NCI-H1105 (cell line): ENCODE measurements at places on chromosomes 6 and 20.

- DNase-seq = peak; percentile 23
Measured at GRCh38 chr6:108113557-108114519, 39.3 kb upstream of the OSTM1 start.

DNA sequence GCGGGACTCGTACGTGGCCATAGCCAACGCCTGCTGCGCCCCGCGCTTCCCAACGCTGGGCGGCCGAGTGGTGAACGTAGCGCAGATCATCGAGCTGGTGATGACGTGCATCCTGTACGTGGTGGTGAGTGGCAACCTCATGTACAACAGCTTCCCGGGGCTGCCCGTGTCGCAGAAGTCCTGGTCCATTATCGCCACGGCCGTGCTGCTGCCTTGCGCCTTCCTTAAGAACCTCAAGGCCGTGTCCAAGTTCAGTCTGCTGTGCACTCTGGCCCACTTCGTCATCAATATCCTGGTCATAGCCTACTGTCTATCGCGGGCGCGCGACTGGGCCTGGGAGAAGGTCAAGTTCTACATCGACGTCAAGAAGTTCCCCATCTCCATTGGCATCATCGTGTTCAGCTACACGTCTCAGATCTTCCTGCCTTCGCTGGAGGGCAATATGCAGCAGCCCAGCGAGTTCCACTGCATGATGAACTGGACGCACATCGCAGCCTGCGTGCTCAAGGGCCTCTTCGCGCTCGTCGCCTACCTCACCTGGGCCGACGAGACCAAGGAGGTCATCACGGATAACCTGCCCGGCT lies 3.4 kb downstream of the SLC32A1 start:
- no peak for DNase-seq

DNA sequence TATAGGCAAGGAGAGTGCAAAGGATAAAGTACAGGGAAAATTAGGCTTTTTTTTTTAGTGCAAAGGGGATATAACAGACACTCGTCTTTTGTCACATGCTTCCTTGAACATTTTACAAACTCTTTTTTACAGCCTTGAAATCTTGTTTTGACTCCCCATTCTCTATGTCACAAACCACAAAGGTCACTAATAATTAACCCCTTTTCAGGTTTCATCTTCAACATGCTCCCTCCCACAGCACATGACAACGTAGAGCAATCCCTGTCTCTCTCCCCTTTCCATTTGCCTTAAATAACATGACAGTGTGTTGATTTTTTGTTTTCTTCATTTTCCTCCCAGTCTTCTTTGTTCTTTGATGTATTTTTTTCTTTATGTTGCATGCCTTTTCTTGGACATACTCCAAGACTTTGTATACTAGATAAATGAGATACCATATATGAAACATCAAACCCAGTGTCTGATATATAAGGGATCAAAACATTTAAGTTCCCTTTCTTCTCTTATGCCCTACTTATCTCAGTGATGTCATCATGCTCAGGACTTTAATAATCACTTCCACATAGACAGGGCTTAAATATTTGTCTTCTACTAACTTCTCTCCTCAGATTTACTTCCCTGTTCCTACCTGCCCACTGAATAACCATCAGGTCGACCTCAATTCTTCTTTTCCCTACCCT lies 378.7 kb upstream of the HSF2 start:
- no peak for DNase-seq

DNA sequence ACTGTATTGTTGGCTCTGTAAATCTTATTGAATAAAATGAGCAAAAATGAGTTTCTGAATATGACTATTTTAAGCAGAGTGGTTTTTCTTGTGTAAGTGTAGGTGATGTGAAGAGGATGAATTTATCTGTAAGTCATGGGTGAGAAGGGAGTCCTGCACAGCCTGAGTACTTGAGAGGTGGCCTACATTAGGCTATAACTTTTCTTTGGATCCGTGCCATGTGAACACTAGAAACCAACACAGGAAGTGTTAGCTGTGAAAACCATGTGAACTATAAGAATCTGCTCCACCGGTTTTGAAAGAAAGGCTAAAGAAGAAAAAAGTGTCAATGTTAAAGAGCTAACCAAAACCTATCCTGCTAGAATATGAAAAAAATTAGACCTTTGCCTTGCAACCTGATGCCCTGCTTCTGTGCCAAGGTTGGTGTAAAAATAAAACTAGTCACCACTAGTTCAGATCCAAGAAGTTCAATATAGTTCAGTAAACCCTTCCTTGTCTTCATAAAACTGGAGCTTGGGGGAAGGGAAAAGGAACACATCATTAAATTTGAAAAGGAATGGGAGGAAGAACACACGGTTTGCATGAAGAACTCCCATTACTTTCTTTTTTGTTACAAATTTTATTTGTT lies 21.3 kb downstream of the PLCB1 start:
- no peak for DNase-seq

GRCh38 chr6:160121558-160121957 lies at the start of gene SLC22A1:
SLC22A1 (plus strand) TSS chr6:160121815; CDS start chr6:160121936, 121 bp downstream.
- DNase-seq = no peak

DNA sequence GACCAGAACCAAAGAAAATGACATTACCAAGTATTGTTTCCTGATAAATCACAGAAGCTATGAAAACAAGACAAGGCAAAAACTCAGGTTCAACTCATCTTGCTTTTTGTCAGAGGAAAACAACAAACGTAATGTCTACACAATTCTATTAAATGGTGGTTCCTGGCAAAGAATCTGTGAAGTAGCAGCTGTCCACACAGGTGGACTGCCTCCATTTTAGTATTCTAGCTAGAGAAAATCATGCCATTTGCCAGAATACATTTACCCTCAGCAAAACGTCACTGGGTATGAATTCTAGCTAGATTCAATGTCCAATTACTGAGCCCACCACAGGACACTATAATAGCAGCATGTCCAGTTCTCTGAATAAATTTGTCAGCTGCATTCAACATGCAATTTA lies 125.4 kb downstream of the ADGRB3 start:
- no peak for DNase-seq

GRCh38 chr20:4805663-4806449 lies 84.1 kb downstream of the PRND start:
- no peak for DNase-seq

- DNase-seq = no peak
Measured at GRCh38 chr6:37802810-37803209, 16.7 kb upstream of the ZFAND3 start.

DNA sequence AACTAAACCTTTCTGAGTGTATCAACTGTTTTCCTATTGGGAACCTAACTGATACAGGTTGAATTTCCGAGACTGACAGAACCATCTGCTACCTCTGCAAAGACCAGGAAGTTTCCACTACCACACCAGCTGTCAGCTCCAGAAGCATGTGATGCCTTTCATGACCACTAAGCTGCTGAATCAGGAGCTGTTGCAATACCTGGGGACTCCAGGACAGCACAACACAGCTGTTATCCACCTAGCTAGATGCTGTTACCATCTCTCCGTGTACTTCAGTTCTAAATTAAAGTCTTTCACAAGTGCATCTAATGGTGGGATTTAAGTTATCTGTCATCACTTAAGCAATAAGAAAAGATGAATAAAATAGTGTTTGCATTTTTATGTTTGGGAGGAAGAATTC lies 158.2 kb upstream of the IMPG1 start:
- DNase-seq = no peak

GRCh38 chr6:156977527-156978291 lies 200.5 kb downstream of the ARID1B start:
- peak; percentile 55 for DNase-seq
